ENCODE measurements at places on chromosomes 3 and 15.

DNA sequence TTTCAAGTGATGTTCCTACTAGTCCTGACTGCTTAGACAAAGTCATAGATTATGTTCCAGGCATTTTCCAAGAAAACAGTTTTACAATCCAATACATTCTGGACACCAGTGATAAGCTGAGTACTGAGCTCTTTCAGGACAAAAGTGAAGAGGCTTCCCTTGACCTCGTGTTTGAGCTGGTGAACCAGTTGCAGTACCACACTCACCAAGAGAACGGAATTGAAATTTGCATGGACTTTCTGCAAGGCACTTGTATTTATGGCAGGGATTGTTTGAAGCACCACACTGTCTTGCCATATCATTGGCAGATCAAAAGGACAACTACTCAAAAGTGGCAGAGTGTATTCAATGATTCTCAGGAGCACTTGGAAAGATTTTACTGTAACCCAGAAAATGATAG is 3.8 kb downstream of the TIPARP start:
- no peak for DNase-seq

GRCh38 chr3:154364849-154365248 is 40.6 kb upstream of the DHX36 start:
- DNase-seq, result no peak

DNA sequence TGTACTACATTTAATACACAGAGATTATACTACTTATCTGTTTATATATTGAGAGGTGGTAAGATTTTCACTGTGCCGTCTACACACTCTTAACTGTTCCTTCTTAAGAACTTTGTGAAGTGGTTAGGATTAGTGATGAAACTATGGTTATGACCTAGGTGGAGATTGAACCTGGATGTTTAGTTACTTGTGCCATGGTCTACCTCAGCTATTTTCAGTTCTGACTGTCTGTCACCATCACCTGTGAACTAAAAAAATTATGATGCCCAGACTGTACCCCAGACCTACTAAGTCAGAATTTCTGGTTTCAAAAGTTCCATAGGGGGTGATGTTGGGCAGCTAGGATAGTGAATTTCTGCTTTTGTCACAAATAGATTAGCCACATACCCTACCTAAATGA is 6.4 kb downstream of the RASA2 start:
- DNase-seq, result no peak

DNA sequence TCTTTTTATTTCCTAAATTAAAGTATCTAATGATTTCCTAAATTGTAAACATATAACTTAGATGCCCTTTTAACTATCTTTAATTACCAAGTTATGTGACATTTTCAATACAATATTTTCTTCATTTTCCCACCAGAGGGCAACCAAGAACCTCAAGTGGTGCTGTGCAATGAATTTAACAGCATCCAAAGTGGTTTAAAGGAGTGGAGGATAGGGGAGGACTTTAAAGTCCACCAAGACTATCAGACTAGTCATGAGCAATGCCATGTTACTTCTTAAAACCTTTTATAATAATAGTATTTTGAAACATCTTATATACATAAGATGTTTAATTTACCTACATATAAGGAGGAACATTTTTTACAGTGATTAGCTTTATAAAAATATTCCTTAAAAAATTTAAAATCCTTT is 74.4 kb downstream of the DLG1 start:
- no peak for DNase-seq

- no peak for DNase-seq
Observed at GRCh38 chr15:67892559-67893377, 52.9 kb upstream of the RNU6-1 start.

- no peak for DNase-seq
Observed at GRCh38 chr3:31444220-31445142, 88.2 kb upstream of the STT3B start.

- no peak for DNase-seq
Observed at GRCh38 chr15:58867926-58868325, 65.6 kb downstream of the SLTM start.

DNA sequence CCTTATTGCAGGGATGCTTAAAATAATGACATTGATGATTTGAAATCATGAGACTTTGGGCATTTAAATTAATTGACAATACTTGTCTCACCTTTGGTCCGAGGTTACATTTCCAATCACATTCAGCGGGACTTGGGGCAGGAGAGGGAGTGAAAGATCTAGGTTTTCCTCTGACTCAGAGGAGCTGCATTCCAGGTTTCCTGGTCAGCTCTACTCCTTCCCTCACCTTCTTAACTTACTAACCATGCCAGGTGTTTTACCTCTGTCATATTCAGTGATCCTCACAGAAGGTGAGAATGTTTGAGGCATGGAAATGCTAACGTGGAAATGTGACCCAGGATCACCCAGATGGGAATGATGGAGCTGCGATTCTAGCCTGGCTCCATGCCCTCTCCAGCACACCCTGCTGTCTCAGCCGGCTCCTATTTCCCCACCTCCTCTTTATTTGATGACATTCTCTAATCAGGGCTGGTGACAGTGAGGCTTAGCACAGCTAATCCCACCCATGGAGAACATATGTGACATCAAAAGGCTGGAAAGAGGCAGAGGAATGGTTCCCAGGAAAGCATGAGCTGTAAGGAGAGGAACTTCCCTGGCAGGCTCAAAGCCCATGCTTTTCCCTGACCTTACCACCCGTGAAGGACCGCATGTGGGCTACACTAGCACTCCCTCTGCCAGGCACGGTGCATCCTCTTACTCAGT is 38.7 kb downstream of the THSD4 start:
- no peak for DNase-seq

DNA sequence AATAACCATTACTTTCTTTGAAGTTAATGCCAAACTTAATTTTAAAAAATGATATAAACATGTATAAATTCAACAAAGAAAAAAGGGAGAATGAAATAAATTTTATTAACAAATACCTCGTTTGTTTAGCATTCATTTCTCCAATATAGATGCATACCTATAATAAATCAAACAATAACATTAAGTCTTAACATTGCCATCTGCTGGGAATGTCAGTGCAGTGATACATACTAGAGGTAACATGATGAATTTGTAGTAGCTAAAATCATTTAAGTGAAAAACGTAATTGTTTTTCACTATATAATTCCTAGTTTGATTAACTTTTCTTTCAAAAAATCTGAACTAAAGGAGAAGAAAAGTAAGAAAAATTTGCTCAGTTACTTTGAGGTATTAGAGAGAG is 340.2 kb upstream of the CBLB start:
- no peak for DNase-seq

- no peak for DNase-seq
Observed at GRCh38 chr3:20007960-20008359, 4.1 kb downstream of the PP2D1 start.

GRCh38 chr3:66822186-66823008 is 175.7 kb upstream of the KBTBD8 start:
- peak; percentile 43 for DNase-seq

DNA sequence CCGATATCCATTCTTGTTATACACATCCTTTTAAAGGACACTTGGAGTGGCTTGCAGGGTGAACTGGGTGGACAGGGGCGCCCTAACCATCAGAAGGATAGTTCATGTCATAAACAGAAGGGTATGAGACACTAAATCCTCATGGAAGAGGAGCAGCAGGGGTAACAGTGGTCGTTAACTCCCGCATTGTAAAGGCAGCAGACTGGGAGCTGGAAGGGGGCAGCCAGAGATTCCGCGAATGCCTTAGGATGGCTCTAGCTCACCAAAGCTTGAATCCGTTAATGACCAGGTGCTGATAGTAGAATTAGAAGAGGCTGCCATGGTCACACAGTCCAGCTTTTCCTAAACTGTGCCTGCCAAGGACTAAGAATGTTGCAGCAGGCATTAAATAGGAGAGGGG is 85.2 kb upstream of the ANKRD34C start:
- DNase-seq, result no peak

DNA sequence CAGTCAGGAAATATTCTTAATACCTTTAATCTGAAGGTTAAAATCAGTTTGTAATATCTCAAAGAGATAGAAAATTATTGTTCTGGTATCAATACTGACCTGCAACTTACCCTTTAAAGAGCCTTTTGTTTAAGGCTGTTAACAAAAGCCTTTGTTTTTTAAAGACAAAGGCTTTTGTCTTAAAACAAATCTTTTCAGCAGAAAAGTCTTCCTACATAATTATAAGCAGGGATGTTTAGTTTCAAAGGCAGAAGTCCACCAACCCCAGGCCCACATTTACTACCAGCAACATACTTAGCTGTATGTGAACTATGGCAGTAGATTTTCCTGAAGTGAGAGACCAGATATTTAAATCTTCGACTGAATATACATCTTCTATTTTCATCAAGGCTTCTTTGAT is 36.2 kb downstream of the SLC30A4 start:
- DNase-seq, result no peak

- no peak for DNase-seq
Observed at GRCh38 chr3:100170486-100170885, 56.2 kb upstream of the FILIP1L start.

- DNase-seq, result no peak
Observed at GRCh38 chr3:130263708-130264107, 81.8 kb upstream of the COL6A5 start.

DNA sequence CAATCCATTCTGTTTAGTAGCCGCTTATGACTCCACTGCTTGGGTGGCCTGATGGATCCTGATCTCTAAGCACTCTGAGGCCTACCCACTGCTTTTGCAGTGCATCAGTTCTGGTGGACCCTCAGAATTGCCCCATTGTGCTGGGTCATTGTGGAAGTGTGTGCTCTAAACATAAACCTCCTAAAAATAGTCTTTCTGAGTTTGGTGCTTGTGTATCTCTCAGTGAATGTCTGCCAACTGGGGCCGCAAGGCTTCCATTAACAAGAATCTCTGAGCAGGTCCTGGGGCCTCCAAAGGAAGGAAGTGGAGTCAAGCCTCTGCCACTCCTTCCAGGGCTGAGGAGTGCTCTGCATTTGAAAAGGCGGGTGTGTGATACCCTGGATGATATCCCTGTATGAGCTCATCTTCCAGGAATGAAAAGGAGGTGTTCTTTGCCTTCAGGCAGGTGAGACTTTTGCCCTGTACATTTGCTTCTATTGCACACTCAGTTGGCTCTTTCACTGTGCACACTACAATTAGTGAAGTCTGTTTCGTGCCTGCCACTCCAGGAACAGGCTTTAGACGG is 80.0 kb upstream of the CACNA2D3 start:
- DNase-seq, result no peak

- DNase-seq, result no peak
Observed at GRCh38 chr3:52092891-52093290, 36.5 kb upstream of the DUSP7 start.

DNA sequence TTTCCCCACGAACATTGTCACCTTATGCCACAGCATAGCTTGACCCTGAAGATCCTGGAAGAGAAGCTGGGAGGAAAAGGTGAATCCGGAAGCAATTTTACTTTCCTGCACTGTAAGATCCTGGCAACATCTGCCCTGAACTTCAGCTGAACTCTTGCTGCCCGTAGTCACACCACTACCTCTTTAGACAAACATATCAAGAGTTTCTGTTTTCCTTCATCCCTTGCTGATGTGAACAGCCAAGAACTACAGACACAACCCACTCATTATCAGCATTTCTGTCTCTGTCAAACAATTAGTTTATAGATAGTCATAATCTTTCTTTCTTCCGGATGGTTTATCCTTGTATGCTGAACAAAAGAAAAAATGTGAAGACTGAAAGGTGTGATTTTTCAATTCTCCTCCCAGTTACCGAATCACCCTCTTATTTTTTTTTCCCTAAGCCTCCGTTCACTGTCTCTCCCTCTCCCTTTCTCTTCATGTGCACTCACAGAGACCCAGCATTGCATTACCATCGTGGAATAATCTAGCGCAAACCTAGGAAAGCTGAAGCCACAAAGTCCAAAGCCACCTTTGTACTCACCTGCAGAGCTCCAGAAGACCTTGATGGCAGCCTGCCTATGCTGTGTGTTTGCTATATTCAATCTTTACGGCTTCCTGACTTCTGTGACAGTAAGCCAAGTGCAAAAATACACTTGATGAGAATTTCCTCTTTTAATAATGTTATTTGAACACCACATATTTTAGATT is 229.2 kb downstream of the CDIN1 start:
- DNase-seq, result no peak

DNA sequence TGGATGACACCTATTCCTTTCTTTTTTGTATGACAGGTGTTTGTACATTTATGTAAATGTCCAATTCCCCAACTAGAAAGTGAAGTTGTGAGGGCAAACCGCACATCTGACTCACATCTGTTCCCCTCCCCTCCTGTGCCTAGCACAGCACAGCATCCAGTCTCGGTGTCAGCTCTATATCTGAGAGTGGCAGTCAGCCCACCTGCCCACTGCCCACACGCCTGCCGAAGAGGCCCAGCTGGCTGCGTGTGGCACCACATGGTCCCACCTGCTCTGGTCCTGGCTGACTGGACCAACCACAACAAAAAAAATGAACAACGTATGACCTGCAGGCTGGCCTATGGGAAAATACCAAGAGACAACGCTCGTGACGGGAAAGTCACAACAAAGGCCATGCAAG is 62.8 kb downstream of the XXYLT1 start:
- DNase-seq, result no peak

GRCh38 chr3:18062657-18063025 is 320.2 kb upstream of the TBC1D5 start:
- no peak for DNase-seq

- DNase-seq, result no peak
Observed at GRCh38 chr3:127339016-127339415, 51.2 kb upstream of the PRR20G start.

DNA sequence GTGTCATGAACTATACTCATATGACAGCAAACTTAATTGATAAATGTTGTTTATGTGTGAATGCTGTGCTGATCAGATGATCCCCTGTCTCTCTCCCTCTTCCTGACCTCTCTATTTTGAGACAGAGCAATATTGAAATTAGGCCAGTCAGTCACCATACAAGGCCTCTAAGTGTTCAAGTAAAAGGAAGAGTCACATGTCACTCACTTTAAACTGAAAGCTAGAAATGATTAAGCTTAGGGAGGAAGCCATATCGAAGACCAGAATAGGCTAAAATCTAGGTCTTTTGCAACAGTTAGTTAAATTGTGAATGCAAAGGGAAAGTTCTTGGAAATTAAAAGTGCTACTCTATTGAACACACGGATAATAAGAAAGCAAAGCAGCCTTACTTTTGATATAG is 498.6 kb downstream of the ZPLD1 start:
- no peak for DNase-seq

DNA sequence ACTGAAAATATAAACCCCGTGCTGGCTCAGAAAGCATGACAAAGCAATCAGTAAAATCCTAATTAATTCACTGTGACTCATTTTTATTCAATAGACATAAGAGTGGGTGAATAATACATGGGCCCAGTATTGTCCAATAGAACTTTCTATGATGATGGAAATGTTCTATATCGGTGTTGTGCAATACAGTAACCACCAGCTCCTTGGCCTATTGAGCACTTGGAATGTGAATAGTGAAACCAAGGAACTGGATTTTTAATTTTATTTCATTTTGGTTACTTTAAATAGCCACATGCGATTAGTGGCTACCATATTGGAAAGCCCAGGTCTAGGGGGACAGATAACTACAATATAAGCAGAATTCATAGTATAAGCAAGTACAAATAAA is 69.8 kb upstream of the PPP2R3A start:
- no peak for DNase-seq

GRCh38 chr15:79635149-79635771 is 203.1 kb downstream of the MINAR1 start:
- DNase-seq, result no peak
